GM03348 (cell line): ENCODE measurements at places on chromosomes 6 and 20.

- peak; percentile 31 for DNase-seq
Measured at GRCh38 chr6:35038076-35038475, 103.1 kb downstream of the TCP11 start.

GRCh38 chr20:47865912-47866311 is 80.6 kb upstream of the SULF2 start:
- DNase-seq, result no peak

DNA sequence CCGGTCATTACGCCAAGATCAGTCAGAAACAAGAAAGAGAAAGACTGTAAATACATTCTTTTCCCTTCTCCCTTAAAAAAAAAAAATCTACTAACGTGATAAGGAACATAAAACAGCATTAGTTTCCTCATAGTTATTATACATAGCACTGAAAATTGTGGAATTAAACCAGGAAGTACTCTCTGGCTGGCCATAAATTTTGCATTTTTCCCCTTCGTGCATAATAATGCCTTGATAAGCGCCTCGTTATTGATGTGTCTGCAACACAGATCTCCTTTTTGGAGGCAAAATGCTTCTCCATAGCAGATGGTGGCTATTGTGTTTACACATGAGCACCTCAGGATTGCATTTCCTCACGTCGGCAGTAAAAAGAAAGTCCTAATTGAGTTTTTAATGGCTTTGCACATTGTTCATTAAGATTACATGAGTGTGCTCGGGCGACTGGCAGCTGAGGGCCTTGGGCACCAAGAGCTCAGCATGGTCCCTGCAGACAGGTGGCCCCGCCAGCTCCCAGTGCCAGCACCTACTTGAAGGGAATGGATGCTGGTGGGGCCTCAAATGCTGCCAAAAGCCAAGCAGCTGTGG is 394.5 kb downstream of the PTPRT start:
- DNase-seq, result no peak

DNA sequence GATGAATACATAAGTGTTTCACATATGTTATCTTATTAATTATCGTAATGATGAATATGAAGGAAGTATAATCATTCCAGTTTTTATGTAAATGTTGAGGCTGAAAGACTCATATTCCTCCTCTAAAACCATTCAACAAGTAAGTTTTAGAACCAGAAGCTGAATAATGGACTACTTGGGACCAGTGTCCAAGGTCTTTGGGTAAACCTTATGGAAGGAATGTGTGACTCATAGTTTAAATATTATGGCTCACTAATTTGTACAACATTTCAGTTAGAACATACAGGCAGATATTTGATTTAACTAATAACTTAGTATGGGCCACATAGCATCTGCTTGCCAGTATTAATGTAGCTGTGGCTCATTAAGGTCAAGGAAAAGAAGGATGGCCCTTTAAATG is 209.6 kb downstream of the TFAP2B start:
- DNase-seq, result peak; percentile 35

DNA sequence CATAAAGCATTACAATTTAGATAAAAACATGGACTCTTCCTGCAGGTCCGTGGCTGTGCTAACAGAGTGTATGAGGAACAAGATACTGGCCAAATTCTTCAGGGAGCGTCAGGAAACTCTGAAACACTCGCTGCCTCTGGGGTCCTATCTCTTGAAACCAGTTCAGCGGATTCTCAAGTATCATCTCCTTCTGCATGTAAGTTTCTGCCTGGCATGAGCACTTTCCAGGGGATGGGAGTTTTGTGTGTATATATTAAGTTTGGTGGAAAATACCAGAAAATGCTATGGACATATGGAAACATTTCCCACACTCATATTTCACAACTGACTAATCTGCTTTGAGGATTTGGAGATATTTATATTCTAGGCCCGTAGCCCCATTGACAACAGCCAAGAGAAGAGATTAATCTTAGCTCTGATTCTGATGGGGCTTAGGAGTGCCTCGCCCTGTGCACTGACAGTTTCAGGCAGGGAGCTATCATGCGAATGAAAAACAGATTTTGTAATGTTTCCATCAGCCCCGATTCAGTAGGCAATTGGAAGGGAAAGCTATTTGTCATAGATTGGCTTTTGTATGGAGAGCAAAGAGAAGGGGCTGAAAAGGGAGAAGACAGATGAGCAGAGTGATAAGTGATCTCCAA is 64.7 kb upstream of the MTHFD1L start:
- DNase-seq, result peak; percentile 23

GRCh38 chr20:50286609-50287008 is 96.0 kb downstream of the CEBPB start:
- DNase-seq, result peak; percentile 94

- DNase-seq, result peak; percentile 99
Measured at GRCh38 chr20:63830841-63831588, at the start of gene ZBTB46. ZBTB46 (minus strand) TSS chr20:63831264; CDS start chr20:63790757, 40,507 bp downstream.

DNA sequence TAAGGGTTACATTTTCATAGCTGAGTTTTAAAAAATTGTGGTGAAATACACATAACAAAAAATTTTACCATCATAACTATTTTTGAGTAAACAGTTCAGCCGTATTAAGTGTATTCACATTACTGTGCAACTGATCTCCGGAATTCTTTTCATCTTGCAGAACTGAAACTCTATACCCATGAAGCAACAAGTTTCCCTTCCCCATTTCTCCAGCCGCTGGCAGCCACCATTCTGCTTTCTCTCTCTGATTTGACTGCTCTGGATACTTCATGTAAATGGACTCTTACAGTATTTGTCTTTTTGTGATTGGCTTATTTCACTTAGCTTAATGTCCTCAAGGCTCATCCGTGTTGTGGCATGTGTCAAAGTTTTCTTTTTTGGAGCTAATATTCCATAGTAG is 341.6 kb downstream of the QKI start:
- DNase-seq, result no peak

GRCh38 chr6:128070406-128070805 is 169.5 kb upstream of the THEMIS start:
- peak; percentile 4 for DNase-seq

DNA sequence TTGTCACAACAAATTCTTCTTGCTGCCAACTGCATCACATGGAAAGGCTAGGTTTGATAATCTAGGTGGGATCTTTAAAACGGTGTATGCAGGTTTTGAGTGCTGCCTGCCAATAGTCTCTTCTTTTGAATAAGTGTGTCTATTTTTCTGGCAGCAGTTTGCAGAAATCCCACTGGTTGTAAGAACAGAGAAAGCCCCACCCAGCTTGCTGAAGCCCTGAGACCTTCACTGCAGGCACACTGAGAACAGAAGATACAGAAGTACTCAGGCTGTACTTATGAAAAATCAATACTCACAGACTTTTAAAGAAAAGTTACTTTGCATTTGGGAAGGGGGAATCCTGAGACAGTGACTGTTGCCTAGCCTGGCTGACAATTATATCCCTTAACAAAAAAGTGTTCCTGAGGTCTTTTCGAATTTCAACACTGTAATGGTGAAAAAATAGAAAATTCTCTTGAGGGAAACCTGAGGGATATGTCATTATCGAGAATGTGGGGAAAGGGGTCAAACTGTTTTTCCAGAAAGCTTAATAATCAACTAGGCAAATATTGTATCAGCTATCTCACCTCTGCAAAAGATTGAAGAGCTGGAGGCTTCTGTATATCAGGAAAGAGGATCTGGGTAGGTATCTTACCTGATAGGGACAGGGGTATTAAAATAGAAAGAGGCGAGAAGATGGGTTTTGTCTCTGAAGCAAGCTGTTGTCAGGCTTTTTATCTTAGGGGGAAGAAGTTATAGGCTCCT is 199.9 kb downstream of the LRFN2 start:
- DNase-seq, result no peak

DNA sequence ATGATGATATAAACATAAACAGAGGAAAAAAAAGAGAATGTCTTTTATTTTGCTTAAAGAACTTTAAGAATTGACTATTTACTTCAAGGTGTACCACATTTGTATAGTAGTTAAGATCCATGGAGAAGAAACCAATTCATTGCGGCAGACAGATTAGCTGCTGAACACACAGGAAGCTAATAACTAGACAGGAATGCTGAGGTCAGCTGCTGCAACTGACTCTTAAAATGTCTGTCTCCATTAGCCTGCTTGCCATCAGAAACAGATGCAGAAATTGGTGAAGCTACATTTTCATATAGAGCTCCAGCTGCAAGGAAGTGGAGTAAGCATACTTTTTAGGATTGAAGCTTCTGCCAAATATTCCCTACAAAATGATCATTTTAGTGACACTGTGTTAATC is 939.5 kb downstream of the EPHA7 start:
- DNase-seq, result no peak

GRCh38 chr6:146260886-146261285 is 232.0 kb downstream of the GRM1 start:
- DNase-seq, result no peak

GRCh38 chr6:135226537-135226936 is 45.4 kb downstream of the MYB start:
- no peak for DNase-seq

DNA sequence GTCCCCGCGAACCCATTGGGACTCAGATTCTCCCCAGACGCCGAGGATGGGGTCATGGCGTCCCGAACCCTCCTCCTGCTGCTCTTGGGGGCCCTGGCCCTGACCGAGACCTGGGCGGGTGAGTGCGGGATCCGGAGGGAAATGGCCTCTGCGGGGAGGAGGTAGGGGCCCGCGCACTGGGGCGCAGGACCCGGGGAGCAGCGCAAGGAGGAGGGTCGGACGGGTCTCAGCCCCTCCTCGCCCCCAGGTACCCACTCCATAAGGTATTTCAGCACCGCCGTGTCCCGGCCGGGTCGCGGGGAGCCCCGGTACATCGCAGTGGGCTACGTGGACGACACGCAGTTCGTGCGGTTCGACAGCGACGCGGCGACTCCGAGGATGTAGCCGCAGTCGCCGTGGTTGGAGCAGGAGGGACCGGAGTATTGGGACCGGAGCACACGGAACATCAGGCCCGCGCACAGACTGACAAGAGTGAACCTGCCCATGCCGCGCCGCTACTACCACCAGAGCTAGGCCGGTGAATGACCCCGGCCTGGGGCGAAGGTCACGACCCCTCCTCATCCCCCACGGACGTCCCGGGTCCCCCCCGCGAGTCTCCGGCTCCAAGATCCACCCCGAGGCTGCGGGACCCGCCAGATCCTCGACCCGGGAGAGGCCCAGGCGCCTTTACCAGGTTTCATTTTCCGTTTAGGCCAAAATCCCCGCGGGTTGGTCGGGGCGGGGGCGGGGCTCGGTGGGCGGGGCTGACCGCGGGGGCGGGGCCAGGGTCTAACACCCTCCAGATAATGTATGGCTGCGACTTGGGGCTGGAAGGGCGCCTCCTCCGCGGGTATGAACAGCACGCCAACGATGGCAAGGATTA is 15.7 kb upstream of the HLA-A start:
- peak; percentile 77 for DNase-seq

GRCh38 chr6:75526502-75527127 is 33.0 kb upstream of the FILIP1 start:
- peak; percentile 49 for DNase-seq

GRCh38 chr6:32151181-32151862 is 417 bp downstream of the PRRT1 start:
- no peak for DNase-seq

DNA sequence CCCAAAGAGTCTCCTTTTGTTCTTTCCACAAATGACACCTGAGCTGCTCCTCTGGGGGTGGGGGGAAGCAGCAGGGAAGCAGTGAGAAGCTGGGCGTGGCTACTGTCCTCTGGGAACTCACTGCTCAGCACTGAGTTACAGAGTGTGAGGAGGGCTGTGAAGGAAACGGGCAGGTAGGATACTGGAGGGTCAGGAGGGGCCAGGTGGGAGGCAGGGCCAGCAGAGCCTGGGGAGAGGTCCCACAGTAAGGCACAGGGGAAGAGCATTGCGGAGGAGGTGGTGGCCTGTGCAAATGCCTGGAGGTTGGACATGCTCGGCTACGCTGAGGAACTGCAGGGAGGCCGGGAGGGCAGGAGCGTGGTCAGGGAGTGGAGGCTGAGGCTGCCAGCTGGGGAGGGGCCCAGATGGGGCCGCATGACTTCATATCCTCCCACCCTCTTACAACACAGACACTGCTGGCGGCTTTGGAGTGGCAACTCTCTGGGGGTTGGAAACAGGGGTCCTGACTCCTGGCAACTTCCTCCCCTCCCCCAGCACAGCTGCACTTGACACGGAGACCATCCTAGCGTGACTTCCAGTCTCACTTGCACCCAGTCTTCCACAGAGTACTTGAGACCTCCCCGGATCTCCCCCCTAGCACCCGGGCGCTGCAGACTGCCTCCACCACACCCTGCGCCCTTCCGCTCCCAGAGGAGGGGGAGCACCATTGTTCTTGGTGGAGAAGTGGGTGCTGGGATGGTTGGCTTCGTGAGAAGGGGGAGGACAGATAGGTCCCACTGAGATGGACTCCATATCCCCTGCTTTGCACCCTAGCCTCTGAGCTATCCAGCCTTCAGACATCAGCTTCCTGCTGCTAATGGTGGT is 34.2 kb downstream of the RBM38 start:
- no peak for DNase-seq

DNA sequence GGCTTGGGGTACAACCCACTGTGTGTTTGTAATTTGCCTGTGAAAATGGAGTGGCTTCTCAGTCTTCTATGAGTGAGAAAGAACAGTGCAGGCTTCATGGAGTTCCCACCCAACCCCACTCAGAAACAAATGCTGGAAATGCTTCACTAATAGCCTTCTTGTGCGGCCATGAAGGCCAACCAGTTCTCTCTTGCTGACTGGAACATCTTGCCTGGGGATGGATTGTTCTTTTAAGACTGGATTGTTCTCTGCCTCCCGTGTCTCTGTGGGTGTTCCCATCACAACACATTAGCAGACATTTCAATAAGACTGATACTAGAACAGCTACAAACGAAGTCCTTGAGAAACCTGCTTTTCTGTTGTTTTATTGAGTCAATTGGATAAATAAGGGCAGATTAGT is 110.6 kb downstream of the PPP1R14C start:
- DNase-seq, result no peak

- DNase-seq, result no peak
Measured at GRCh38 chr6:77561768-77562314, 91.0 kb upstream of the MEI4 start.

GRCh38 chr20:49572857-49573256 is 4.9 kb upstream of the PTGIS start:
- DNase-seq, result no peak

DNA sequence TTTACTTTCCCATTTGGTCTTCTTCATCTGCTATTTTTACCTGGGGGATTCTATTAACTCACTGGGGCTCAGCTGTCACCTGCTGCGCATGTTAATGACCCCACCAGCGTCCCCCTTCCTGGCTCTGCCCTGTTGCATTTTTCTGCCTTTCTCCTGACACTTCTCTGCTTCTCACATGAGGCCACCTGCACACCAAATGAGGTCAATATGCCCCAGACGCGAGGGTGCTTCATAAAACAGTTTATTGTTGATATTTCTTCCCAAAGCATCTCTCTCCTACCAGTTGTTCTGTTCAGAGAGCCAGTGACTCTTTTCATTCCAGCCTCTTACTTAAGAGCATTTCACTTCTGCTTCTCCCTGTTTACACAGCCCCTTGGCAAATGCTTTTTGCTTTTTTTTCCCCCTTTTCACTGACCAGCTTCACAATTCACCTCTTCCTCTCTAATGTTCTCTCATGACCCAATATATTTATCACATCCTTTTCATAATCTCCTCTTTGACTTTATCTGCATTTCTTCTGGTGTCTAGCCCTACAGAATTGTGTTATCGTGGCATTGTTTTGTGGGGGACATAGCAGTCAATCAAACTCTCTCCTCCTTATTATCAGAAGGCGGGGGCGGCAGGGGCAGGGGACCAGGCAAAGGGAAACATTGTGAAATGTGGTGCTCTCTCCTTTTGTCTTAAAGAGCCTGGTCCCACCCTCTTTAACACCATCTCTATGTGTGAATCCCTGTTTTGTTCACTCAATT is 545.8 kb upstream of the CITED2 start:
- DNase-seq, result no peak
